ENCODE measurements at places on chromosomes 3 and 15.
A peak's percentile ranks its signal among the peaks of the same experiment; 100 is the strongest.

DNA sequence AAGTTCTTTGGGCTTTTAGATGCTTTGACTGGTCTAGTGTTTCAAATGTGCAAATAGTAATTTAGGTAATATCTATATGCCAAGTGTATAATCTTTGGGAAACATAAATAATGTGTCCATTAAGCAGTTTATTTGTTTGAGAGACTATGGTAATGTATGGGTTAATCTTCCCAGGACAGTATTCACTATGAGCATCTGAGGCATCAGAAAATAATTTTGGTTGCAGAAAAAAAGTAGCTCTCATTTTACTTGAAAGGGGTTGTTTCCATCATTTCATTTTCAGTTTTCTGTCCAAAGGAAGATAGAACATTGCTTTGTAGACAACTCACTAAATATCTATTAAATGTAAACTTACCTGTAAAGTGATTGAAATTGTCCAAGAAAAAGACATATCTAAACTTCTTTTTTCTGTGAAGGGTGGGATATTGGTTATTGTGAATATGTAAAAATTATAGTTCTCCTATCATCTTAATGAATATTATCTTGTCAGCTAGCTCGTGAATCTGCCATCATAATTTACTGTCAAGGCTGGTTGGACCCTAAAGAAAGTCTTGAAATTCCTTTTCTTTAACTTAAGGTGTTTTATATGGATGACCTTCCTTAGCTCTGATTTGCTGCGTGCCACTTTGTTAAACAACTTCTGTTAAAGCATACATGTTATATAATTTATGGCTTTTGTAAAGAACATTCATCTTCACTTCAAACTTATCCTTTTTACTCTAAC, 108.8 kb downstream of the EPHA3 start:
- no peak for DNase-seq

DNA sequence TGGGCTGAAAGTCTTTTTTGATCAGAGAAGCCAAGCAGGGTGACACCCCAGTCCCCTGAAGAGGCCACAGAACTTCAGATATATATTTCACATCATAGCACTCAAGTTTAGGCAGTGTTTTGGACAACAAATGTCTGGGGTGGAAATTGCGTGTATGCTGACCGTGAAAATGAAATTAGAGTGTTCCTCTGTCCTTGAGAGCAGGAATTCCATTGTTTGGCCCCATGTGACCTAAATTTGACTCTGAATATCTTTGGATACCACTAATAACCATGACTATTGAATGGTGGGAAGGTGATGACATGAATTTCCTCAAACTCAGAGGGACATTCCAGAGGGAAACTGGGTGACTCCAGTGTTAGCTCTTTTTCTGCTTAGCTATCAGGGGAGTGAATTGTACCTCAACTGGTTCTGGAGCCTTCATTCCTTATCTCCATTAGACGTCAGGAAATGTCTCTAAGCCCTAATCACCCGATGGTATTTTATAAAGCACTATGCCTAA, 263.5 kb upstream of the RASGRP1 start:
- no peak for DNase-seq

- DNase-seq: peak; percentile 70
Measured at GRCh38 chr15:57290187-57290586, 86.1 kb upstream of the CGNL1 start.

GRCh38 chr3:42544492-42545283, 37.1 kb downstream of the SEC22C start:
- no peak for DNase-seq

DNA sequence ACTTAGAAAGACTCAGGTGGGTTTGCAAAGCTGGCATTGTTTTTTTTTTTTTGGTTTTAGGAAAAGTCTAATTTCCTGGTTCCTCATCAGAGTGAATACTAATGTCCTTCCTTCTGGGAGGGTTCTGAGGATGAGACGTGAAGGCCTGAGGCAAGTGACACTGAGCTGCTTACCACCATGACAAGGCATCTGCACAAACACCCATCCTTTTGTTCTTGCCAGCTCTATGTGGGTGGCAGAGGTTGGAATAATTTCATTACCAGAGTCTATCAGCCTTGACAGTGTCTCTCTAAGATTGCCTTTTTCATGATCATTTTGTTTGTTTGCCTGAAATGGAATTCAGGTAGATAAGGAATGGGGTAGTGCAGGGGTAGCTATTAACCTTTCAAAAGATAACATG, 17.1 kb downstream of the RTP4 start:
- no peak for DNase-seq

GRCh38 chr3:136149667-136150066, 46.5 kb downstream of the MSL2 start:
- DNase-seq: no peak

- peak; percentile 82 for DNase-seq
Measured at GRCh38 chr3:120688121-120688520, 6.1 kb upstream of the HGD start.

- no peak for DNase-seq
Measured at GRCh38 chr3:89353465-89353864, 246.0 kb downstream of the EPHA3 start.

DNA sequence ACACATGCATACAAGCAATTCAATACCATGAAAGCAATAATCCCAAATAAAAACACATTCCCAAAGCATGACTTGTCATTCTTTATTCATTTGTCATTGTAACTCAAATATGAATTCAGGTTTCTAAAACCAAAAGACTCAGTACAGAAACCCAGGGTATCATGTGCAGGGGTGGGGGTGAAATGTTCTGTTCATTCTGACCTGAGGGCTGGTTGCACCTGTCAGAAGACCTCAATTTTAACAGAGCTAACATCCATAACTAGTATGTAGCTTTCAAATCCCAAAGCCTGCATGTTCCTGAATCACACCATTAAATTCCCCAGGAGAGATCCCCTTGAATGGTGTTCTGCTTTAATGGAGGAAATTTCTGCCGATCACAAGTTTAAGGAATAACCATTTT, 738.7 kb downstream of the MCTP2 start:
- DNase-seq: no peak

GRCh38 chr15:73570355-73571032, 62.7 kb downstream of the NPTN start:
- DNase-seq: peak; percentile 75

- DNase-seq: no peak
Measured at GRCh38 chr3:31382856-31383255, 149.9 kb upstream of the STT3B start.

DNA sequence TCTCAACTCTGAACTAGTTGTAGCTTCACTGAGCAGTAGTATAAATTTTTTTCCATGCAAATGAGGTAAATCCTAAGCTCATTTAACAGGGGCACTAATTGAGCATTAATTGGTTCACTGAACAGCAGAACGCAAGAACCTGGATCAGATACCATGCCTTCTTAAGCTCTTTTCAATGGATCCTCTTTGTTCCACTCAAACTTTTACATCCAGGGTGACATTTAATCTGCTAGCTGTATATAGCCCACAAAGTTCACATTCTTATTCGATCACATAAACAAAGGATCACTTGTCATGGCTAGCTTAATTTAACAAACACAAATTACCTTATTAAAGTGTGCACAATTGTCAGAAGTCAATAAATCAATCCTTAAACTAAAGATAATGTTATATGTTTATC, 281.6 kb downstream of the CNTN6 start:
- no peak for DNase-seq

DNA sequence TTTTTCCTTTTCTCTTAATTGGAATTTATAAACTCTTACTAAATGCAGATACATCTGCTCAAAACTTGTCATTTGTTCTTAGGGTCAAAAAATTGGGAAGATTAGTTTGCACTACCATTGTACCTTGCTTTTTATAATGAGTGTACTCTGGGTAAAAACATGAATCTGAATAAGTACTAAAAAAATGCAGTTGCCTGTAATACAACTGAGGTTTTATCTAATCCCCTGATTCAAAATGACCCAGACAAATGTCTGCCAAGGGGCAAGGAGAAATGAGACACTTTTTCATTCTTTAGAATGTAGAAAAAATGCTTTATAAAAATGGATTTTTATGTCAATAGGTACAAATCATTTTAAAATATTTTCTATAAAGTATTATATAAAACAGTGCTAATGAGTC, 42.4 kb downstream of the RASA2 start:
- DNase-seq: no peak
